Activated naive CD8-positive, alpha-beta T cell treated with anti-CD3 and anti-CD28 coated beads, Interleukin-2, amount 50 U/mL, for 24 hours (primary cell): ENCODE measurements at places on chromosomes 6 and 20.

GRCh38 chr6:107587451-107587850 is 97.5 kb downstream of the SOBP start:
- DNase-seq: no peak

GRCh38 chr20:44695674-44696300 is 19.4 kb upstream of the CCN5 start:
- no peak for DNase-seq

DNA sequence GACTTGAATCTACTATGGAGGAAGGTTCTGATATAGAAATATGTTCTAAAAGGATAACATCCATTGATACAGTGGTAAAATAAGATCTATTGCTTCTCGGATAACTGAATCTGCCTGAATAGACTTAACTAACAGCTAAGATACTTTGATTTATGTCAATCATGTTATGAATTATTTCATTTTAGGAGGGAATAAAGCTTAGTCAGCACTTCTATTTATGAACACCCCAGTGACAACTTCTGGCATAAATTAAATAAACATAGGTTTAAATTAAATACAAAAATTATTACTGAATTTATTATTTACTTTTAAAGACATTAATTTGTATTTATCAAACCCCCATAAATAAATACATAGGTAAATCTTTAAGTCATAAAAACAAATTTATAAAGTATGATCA is 69.3 kb downstream of the IMPG1 start:
- DNase-seq: no peak

- DNase-seq: no peak
Measured at GRCh38 chr20:57708694-57709673, 831 bp downstream of the PMEPA1 start.

- DNase-seq: no peak
Measured at GRCh38 chr6:2378891-2379652, 133.7 kb upstream of the GMDS start.

DNA sequence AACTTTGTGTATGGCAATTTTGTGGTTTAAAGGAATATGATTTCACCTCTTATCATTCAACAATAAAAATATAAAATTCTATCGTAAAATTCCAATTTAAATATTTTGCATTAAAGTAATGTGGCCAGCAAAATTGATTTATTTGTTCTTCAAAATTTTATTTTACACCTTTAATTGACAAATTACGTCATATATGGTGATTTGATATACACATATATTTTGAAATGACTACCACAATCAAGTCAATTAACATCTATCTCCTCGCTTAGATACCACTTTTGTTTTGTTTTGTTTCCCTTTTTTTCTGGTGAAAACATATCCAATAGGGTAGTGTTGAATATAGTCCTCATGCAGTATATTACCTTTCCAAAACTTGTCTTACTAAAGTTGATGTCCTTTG is 467.6 kb upstream of the HS3ST5 start:
- no peak for DNase-seq

- no peak for DNase-seq
Measured at GRCh38 chr6:149896491-149896890, 1.4 kb downstream of the RAET1E start.

DNA sequence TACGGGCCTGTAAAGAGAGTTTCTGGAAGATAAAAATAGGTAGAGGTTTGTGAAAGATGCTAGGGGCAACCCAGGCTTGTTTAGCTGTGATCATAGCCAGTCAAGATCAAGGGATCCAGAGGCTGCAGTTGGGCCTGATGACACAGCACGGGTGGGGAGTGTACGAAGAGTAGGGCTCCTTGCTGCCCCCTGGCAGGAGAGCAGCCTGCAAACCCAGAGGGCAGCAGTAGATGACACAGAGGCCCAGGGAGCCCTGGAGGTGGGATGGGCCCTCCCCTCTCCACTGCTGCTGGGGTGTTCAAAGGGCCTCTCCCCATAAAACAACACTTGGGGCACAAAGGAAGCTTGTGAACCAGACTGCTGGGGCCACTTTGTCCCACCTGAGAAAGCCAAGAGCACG is 47.2 kb downstream of the VEGFA start:
- DNase-seq: peak; percentile 39

- DNase-seq: no peak
Measured at GRCh38 chr6:28757429-28758045, 166.2 kb downstream of the TRIM27 start.

GRCh38 chr20:14113416-14113815 is 118.1 kb downstream of the MACROD2 start:
- DNase-seq: no peak

DNA sequence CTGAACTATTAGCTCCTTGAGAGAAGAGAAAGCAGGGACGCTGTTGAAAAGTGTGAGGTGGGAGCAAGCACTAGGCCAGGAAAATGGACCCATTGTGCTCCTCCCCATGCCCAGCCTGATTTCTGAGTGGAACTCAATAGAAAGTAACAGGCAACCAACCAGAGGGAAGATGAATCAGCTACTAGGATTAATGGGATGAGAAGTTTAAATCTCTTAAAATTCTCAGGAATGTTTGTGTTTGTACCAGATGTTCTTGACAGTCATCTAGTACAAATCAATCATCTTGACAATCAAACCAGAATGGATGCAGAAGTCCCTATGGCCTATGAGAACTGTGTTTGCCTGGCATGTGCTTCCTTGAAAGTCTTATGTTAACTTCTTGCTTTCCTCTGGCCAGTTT is 48.9 kb downstream of the HDDC2 start:
- no peak for DNase-seq

DNA sequence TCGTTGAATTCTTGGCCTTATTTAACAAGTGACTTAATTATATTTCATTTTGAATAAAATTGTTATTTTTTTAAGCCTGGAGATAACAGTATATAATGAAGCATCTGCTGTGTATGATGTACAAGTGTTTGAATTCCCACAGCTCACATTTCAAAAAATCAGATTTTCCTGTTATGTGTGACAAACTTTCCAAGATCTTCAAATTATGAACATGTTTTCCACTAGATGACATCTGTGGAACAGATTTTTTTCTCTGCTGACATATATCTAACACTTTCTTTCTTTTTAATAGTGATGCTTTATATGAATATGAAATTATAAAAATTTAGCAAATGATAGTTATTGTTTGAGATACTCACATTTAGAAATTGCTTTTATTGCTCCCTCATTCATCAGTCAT is 482.8 kb downstream of the LMBRD1 start:
- no peak for DNase-seq

DNA sequence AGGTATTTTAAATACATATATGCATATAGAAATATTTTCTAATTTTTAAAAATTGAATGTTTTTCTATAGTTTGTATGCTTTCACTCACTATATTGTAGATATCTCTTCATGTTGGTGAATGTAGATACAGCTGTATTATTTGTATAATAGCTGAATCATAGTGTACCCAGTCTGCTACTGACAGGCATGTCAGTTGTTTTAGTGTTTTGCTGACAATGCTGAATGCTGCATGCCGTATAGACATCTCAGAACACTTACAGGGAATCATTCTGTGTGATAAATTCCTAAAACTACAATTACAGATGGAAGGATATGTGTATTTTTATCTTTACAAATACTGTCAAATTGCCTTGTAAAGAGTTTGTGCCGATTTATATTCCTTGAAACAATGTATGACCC is 175.4 kb downstream of the SIM1 start:
- no peak for DNase-seq

GRCh38 chr6:80457439-80457933 is 351.0 kb downstream of the BCKDHB start:
- no peak for DNase-seq

DNA sequence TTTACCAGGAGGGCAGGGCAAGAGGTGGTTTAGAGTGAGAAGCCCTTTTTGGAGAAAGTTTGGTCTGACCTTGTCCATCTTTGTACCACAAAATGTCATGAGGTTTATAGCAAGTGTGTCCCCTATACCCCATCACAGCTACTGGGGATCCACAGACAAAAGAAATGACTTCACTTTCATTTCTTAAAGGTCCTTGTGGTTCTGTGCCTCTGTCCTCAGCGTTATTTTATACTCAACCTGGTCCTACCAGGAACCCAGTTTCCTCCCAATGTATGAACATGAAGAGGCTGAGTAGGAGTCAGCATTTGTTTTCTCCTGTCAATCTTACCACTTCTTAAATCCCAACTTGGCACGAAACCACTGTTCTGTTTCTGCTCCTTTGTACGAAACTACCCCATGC is 157.6 kb downstream of the NFATC2 start:
- no peak for DNase-seq

DNA sequence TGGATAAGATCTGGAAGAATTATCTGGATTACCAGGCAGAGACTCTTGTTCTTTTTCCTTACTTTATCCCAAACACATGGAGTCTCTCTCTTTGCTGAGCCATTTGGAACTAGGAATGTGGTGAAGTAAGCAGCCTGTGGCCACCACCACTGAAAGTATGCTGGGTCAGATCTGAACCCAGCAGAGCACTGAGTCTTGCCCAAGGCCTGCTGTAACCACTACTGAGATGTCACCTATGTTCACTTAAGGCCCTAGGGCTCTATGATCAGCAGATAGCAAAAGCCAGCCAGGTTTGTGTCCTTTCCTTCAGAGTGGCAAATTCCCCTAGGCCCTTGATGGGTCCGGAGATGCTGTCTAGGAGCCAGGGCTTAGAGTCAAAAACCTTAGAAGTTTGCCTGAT is 103.3 kb upstream of the PLN start:
- no peak for DNase-seq

DNA sequence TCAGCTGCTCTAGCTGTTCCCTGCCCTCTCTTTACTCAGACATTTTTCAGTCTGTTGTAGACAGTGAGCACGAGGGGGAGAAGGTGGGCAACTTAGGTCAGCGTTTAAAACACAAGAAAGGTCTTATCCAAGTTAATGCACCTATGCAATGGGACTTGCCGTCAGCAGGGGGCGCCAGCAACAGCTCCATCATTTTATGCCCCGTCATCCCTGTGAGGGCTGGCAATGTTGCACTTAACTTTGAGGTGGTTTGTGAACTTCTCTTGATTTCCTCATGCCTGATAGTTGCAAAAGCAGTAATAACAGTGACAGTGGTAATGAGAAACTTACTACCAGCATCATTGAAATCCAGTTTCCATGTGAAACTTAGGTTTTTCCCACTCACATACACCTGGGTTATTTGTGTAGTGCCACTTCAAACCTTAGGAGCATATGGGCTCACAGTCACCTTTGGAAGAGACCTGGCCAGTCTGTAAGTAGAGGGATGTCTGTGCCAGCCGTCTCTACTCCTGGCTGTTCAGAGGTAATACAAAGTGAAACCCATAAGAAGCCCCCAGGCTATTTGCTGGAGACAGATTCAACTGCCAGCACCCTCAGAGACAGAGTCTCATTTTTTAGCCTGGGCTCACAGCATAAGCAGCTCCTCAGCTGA is 44.9 kb upstream of the ID1 start:
- DNase-seq: peak; percentile 79

- DNase-seq: no peak
Measured at GRCh38 chr6:112710710-112711109, 363.6 kb downstream of the RFPL4B start.

GRCh38 chr6:112257178-112257855 is 3.0 kb upstream of the LAMA4 start:
- DNase-seq: no peak

DNA sequence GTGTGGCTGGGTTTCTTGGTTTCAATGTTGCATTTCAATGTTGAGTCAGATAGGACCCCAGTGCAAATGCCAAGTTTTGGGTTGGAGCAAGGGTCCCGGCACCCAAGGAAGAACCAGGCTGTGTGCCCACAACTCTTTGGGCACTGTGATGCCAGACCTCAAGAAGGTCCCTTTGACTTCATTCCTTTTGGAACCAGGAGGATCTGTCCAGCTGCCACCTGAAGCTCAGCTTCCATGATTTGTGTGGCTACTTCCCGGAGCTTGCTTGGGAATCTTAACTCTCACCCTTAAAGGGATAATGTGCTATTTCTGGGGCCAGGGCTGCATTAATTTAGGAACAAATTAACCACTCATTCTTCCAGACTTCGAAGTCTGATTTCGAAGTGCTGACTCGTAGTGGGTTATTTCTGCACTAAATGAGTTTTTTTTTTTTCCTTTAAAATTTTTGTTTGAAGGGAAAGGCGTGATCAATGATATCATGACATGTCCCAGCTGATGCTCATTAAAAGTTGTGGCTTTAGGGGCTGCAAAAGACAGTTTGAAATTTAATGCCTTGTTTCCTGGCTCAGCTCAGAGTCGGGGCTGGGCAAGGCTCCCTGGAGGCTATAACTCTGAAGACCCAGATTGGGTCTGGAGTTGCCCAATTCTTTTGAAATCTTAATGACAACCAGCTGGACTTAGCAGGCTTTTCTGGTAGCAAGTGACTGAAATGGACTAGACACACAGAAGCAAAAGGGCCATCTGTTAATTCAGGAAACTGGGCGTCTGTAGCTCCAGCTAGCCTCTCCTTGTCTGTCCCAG is 24.0 kb upstream of the PHACTR3 start:
- DNase-seq: no peak

DNA sequence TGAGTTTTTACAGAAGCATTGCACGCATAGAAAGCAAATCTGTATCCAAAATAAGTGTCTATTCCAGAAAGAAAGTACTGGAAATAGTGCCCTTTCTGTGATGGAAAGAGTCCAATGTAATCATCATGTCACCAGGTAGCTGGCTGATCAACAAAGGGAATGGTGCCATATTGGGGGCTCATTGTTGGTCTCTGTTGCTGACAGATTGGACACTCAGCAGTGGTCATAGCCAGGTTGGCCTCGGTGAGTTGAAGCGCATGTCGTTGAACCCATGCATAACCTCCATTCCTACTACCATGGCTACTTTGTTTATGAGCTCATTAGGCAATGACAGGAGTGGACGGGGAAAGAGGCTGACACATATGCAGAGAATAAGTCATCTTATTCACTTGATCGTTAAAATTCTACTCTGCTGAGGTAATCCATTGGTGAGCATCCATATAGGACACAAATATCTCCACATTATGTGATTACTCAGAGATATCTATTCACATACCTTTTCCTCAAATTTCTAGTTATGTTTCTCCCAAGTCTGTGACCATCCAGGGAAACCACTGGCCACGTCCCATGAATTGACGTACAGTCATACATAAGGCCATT is 560.5 kb downstream of the HAO1 start:
- no peak for DNase-seq

GRCh38 chr20:4767084-4767483 is 45.4 kb downstream of the PRND start:
- no peak for DNase-seq

DNA sequence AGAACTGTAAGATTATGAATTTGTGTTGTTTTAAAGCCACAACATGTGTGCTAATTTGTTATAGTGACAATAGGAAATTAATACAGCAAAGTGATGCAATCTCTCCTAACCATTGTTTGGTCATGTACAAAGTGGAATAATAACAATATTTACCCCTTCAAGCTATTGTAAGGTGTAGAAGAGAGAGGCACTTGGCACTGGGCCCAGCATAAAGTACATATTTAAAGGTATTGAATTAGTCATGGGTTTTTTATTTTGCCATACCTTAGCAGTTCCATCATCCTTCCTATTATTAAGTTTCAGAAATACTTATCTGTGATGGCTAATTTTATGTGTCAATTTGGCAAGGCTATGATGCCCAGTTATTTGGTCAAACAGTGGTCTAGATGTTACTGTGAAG is 322.4 kb upstream of the TSHZ2 start:
- no peak for DNase-seq

- DNase-seq: no peak
Measured at GRCh38 chr6:102068349-102068929, 674.9 kb downstream of the GRIK2 start.
